ENCODE measurements at places on chromosomes 12 and 14.

- no peak for DNase-seq
Observed at GRCh38 chr12:91100906-91101305, 10.4 kb downstream of the LUM start.

GRCh38 chr12:95224202-95225170 lies 6.9 kb downstream of the VEZT start:
- no peak for DNase-seq

GRCh38 chr14:23396126-23396525 lies 11.9 kb downstream of the MYH6 start:
- DNase-seq, result no peak

DNA sequence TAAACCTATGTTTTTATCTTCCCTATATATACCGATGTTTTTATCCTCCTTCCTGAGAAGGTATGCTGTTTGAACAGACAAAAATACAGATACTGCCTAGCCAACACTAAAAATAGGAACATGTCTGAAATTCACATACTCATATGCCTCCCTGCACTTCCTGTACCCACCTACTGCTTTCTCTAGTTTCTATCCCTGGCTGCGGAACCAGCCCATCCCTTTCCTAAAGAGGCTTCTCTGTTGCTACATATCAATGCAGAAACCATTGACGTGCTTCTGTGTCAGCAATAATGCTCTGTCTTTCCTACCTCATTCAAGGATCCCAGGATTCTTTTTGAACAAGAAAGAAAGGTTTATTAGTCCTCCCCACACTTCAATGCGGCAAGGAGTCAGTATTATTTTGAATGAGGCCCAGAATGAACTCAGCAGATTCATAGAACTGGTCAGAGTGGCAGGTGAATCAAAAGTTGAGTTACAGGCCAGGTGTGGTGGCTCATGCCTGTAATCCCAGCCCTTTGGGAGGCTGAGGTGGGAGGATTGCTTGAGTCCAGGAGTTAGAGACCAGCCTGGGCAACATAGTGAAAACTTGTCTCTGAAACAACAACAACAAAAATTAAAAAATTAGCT lies 67.8 kb upstream of the NAP1L1 start:
- no peak for DNase-seq

- DNase-seq, result no peak
Observed at GRCh38 chr14:52871606-52872005, 79.2 kb downstream of the FERMT2 start.

DNA sequence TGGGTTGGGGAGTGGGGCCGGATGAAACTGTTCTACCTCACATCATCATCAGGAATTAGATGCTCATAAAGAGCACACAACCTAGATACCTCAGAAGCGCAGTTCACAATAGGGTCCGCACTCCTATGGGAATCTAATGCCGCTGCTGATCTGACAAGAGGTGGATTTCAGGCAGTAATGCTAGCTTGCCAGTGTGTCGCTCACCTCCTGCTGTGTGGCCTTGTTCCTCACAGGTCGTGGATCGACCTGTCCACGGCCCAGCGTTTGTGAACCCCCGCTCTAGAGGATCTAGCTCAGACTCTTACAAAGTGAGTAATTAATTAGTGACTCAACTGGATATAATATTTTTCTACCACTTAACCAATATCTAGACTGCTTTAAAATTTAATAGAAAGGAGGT lies 5.8 kb downstream of the PPP1R12A start:
- DNase-seq, result no peak

DNA sequence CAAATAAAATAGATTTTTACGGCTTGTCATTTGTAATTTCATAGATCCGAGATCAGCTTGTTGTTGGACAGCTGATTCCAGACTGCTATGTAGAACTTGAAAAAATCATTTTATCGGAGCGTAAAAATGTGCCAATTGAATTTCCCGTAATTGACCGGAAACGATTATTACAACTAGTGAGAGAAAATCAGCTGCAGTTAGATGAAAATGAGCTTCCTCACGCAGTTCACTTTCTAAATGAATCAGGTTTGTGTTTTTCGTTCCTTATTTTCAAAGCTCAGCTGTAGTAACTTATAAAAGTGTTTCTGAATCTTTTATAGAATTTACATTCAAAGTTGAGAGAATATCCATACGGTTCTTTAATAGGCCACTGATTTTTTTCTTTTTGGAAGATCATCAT lies 89.1 kb downstream of the LRRK2 start:
- no peak for DNase-seq

GRCh38 chr14:76705214-76705613 lies 56.1 kb upstream of the VASH1 start:
- DNase-seq, result no peak

DNA sequence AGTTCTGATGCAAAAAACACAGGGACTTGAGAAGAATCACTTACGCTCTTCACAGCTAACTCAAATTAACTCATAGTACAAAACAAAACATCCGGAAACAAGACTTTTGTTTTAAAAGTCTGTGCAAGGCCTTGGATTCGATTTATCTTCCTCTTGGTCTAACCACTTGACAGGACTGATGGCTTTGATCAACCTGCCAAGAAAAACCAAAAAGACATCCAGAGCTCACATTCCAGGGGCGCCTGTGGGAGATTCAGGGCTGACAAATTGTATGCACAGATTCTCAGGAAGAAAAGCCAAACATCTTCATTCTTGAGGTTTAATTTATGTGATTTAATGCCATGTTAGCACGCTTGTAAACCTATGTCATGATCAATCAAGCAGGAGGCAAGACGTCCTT lies 129.1 kb upstream of the TMCC3 start:
- DNase-seq, result no peak

- DNase-seq, result no peak
Observed at GRCh38 chr12:3140284-3140683, 63.1 kb downstream of the TSPAN9 start.

GRCh38 chr14:68894123-68894522 lies 85.0 kb downstream of the ACTN1 start:
- DNase-seq, result no peak

DNA sequence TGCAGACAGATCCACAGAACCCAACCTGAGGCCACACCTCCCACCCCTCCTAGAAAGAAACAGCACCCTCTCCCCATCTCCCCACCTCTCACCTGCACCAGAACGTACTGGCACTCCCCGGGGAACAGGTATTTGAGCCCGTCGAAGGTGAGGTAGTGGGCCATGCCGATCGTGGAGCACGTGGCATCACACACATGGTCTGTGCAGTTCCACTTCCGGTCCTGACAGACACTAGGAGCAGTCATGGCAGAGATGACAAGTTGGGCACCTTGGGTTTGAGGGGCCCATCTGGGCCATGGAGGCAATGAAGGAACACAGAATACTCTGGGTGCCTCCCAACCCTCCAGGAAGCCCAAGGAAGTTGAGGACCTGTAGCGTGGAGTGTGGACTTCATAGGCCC lies 89.5 kb upstream of the ANO2 start:
- DNase-seq, result no peak

DNA sequence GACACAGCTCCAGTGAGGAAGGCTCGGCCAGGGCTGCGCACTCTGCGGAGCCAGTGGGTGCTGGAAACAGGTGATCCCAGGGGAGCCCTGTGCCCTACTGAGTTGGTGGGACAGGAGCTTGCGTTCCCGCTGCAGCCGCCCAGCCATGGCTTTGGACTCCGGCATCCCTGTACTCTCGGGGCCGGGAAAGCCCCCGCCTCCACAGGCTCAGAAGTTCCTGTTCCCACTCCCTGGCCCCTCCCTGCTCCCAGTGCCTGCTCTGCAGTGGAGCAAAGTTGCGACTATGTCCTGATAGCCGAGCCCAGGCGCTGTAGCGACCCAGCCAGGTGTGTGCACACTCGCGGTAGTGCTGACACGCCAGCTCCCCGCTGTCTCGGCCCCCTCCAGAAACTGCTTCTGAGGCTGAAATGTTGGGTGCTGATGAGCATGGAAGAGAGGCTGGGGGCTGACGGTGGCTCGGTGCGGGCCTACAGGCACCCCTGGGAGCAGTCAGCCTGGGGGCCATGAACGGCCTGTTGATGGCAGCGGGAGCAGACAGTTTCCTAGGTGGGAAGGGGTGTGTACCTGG lies 344.6 kb upstream of the MGAT4C start:
- no peak for DNase-seq

- no peak for DNase-seq
Observed at GRCh38 chr12:79296133-79296532, 394.6 kb downstream of the PAWR start.

DNA sequence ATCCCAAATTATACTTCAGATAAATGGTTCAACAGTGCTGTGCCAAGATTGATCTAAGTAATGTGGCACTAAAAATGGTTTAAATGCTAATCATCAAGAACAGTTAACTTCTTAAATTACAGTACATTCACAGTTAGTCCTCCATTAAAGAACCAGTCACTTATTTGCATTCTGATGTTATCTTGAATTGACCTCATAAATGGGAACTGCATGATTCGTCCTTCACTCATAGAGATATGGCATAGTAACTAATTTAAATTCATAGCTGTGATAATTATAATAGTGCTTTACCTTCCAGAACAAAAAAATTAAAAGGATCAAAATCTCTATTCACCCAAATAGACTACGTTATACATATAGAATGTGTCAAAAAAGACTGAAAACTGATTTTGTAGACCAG lies 61.1 kb downstream of the COCH start:
- DNase-seq, result no peak

DNA sequence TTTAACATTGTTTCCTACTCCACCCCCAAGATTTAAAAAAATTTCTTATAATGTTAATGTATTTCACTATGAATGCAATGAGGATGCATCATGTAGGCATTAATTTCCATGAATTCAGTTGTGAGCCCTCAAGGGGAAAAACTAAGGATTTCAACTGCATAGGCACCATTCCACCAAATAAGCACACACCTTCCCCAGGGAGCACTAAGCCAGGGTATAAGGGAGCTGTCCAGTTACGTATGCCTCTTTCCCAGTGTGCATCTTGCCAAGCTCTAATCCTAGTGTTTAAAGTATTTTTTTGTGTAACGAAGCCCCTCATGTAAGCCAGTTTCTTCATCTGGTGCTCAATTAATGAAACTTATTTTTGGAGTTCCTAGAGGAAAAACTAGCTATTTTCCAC lies 6.6 kb downstream of the FERMT2 start:
- no peak for DNase-seq

- DNase-seq, result no peak
Observed at GRCh38 chr14:63633801-63634200, 7.9 kb downstream of the WDR89 start.

- no peak for DNase-seq
Observed at GRCh38 chr14:102907980-102908730, 14.3 kb upstream of the AMN start.

- no peak for DNase-seq
Observed at GRCh38 chr14:35412272-35413056, 7.9 kb upstream of the NFKBIA start.

DNA sequence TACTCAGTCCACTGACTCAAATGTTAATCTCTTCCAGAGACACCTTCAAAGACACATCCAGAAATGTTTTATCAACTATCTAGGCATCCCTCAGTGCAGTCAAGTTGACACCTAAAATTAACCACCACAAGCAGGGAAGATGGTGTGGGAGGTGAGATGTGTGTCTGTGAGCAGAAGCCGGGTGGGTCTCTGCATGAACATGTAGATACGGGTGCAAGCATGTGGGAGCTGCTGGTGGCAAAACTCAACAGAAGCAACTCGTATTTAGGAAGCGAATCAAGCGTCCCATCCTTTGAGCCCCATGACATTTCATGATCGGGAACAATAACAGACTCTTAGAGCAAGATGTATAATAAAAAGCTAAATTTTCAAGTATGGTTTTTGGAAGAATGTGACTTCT lies 110.0 kb upstream of the C14orf180 start:
- DNase-seq, result no peak

- peak; percentile 58 for DNase-seq
Observed at GRCh38 chr12:124774462-124775167, 89.0 kb downstream of the SCARB1 start.

DNA sequence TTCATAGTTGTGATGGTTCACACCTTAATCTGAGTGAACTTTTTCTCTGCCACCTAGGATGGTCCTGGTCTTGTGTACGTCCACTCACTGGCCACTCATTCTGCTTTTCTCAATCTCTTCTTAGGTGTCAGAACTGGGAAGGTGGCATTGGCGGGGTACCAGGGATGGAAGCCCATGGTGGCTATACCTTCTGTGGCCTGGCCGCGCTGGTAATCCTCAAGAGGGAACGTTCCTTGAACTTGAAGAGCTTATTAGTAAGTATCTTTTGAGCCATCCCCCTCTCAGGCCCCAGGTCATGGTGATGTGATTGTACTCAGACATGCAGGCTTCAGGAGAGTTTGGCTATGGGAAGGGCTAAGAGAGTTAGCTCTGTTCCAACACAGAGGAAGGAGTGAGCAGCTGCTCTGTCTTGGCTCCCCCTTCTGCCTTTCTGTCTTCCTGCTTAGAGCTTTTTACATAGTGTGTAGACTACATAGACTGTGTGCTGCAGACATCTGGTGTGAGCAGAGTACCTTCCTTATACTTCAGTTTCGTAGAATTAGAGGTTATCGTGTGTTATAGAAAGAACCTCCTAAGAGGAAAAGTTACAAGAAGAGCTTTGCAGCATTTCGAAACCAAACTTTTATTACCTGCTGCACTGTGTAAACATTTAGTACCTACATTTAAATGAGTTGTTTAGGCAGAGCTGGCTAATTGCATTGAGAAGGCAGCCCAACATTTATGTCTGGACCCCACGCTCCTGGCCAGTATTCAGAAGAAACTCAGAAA lies 54.2 kb downstream of the FNTB start:
- no peak for DNase-seq

GRCh38 chr14:79896009-79896408 lies 315.3 kb downstream of the DIO2 start:
- DNase-seq, result no peak

DNA sequence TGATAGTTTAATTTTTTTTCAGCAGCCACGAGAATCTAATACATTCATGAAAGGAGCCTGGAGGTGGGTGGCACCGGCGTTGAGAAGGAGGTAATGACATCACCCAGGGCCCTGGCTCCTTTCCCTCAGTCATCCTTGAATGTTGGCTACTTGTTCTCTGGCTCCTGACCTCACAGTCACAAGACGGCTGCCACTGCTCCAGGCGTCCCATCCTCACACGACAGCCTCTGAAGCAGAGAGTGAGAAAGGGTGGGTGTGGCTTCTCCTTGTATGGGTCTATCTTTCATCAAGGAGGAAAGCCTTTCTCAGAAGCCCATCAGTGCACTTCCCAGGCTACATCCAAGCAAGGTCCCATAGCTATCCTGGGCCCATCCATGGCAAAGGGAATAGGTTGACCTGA lies 207.6 kb upstream of the C14orf180 start:
- DNase-seq, result no peak

DNA sequence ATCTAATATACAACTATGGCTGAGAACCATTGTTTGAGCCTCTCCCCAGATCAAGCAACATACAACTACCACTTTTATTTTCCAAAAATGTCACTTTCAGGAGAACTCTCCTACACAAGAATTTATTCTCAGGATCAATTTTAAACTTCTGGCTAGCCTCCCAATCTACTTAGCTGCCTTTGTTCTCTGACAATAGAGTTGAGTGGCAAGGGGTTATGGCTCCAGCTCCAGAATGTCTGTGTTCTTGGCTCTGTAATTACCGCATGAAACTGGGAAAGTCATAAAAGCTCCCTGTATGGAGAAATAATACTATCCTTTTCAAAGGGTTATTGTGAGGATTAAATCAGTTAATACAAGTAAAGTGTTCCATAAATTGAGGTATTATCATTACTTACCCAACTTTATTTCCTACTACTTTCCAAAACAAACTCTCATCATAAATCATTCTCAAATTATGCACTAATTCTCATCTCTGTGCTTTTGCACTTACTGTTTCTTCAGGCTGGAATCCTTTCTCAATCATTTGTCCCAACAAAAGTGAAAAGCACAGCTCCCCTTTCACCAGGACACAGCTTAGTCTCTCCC lies 121.9 kb downstream of the GARIN6 start:
- DNase-seq, result no peak

- no peak for DNase-seq
Observed at GRCh38 chr12:49939707-49940106, 10.8 kb upstream of the AQP2 start.
